HCEC 1CT (cell line): ENCODE measurements at places on chromosomes 12 and 14.
A peak's percentile ranks its signal among the peaks of the same experiment; 100 is the strongest.

- no peak for DNase-seq
Observed at GRCh38 chr14:26217778-26218177, 380.1 kb downstream of the NOVA1 start.

DNA sequence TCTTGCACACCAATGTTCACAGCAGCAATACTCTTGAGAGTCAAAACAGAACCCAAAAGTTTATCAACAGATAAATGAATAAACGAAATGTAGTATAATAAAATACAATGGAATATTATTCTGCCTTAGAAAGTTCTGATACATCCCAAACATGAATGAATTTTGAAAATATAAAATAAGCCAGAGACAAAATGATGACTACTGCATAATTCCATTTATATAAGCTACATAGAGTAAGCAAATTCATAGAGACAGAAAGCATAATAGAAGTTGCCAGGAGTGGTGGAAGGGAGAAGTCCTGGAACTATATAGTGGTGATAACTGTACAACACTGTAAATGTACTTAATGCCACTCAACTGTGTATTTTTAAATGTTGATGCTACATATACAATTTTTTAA lies 21.1 kb downstream of the KDM5A start:
- no peak for DNase-seq

- peak; percentile 46 for DNase-seq
Observed at GRCh38 chr14:93317875-93318807, 14.7 kb downstream of the BTBD7 start.

DNA sequence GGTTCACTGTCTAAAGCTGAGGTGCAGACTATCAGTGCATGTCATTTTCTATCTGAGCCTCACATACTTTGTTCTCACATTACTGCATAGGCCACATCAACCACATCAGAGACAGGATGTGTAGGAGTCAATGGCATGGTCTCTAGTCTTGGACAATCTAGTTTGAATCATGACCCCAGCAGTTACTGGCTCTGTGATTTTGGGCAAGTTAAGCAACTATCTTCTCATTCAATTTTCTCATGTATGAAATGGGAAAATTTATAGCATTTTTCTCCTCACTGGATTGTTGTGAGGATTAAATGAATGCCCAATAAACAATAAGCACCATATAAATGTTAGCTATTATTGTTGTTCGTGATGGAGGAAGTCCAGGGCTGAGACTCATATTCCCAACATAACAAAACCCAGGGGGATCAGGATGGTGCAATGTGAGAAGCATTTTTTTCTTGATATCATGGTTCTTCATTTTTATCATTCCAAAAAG lies 432.6 kb downstream of the LRIG3 start:
- no peak for DNase-seq
